ENCODE measurements at places on chromosomes 1 and 21.
A peak's percentile ranks its signal among the peaks of the same experiment; 100 is the strongest.

- no peak for DNase-seq
Observed at GRCh38 chr1:43565600-43566360, 35.1 kb downstream of the PTPRF start.

DNA sequence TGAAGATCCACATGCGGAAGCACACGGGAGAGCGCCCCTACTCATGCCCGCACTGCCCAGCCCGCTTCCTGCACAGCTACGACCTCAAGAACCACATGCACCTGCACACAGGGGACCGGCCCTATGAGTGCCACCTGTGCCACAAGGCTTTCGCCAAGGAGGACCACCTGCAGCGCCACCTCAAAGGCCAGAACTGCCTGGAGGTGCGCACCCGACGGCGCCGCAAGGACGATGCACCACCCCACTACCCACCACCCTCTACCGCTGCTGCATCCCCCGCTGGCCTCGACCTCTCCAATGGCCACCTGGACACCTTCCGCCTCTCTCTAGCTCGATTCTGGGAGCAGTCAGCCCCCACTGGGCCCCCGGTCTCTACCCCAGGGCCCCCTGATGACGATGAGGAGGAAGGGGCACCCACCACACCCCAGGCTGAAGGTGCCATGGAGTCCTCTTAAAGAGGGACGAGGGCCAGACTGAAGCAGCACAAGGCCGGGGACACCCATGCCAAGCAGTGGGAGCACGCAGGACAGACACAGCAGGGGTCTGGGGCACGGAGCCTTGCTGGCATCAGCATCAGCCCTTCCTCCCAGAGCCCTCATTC is 13.7 kb downstream of the ZBTB7B start:
- peak; percentile 42 for DNase-seq

DNA sequence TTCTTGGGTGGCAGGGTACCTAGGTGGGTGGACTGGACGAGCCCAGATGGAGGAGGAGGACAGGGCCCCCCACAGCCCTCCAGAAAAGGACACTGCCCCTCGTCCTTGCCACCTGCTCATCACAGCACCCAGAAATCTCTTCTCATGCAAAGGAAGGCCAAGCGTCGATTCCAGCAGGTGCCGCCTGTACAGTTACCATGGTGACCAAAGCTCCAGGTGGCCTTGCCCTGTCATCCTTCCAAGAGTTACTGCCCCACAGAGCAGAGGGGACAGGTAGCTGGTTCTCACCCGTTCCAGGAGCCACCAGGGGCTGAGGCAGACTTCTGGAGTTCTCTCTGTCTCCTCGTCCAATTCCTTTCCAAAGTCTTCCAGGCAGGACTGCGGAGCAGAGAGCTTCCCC is 119.9 kb upstream of the VAMP3 start:
- DNase-seq = no peak

- no peak for DNase-seq
Observed at GRCh38 chr1:5970610-5971273, 21.5 kb downstream of the NPHP4 start.

DNA sequence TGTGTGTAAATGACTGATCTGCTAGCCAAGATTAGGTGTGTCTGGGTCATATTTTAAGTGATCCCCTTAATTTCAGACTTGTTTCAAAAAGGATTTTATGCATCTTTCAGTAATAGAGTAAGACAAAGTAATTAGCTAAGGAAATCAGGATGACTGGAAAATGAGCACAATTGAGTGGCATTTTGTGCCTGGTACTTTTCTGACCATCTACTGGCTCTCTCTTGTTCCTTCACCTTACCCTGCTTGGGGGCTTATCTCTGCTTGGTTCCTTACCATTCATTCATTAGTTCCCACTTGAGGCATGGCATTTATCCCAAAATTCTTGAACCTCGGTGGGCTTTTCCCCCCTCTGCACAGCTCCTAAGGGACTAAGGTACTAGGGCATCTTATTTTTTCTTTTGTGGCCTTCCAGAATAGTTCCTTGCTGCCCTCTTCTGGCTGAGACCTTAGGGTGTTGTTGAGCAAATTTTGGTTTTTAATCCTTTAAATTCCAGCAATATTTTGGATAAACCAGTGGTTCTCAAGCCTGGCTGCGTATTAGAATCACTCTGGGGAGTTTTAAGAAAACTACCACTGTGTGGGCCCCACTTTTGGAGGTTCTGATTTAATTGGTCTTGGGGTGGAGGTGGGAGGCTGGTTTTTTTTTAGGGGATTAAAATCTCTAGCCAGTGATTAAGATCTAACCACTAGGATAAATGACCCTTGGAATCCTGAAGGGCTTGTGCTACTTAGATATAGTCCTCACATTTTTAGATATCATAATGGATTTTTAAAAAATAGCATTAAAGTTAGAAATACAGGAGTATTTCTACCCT is 50.8 kb downstream of the HS2ST1 start:
- DNase-seq = peak; percentile 39

DNA sequence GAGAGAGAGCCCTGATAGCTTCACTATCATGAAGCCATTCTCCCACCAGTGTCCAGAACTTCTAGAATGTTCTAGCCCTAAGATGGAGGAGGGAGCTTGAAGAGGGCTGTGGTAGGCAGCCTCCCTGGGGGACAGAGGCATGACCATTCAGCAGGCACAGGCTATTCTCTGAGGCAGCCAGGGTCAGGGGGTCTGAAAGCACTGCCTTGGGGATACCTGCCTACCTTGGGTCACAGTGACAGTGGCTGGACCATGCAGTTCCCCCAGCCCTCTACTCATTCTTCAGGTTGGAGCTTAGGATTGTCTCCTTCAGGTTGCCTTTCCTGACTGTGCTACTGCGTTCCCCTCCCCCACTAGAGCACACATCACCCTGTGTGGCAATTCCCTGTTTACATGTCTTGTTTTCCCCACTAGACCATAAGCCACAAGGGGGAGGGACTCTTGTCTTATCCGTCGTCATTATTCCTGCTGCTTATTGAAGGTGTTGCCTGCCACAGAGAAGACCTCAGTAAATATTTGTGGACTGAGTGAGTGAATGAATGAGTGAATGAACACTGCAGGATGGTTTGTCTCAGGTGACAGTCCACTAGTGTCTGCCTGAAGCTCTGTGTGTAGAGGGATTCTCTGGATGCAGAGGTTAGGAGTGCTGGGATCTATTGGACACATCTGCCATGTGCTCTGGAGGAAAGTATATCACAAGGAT is 5.2 kb downstream of the ZDHHC18 start:
- peak; percentile 19 for DNase-seq
